Right renal pelvis (tissue), 4 donors: ENCODE measurements at places on chromosomes 7 and 10.

DNA sequence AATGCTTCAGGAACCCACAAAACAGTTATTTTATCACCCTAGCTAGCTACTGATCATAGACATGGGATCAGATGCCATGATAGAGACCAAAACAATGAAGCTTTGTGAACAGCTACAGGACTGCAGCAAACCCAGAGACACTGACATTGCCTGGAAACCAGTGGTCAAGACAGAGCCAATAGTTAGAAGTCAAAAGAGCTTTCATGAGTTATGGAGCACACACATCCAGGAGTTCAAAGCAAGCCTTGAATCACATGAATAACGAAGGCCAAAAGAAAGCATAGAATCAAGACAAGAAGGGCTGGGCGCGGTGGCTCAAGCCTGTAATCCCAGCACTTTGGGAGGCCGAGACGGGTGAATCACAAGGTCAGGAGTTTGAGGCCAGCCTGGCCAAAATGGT lies 34.5 kb upstream of the GSAP start:
- DNase-seq = no peak

- DNase-seq = no peak
These were observed 6.7 kb upstream of the INSYN2A start for GRCh38 chr10:127203067-127203466.

DNA sequence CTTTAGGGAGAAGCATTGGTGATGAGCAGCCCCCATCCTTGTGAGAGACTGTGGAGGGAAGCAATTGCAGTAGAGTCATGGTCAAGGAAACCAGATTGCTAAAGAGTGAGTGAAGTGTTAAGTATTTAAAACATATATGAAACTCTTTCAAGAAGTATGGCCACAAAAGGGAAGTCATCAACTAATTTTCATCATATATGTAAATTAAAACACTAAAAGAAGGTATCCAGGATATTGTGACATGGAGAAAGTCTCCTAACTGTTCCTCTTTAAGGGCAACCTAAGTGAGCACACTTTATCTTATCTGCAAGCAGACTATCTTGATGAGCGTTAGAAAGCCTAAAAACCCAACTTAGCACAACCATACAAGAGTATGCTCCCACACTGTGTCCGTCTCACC lies 69.7 kb downstream of the CD36 start:
- no peak for DNase-seq

DNA sequence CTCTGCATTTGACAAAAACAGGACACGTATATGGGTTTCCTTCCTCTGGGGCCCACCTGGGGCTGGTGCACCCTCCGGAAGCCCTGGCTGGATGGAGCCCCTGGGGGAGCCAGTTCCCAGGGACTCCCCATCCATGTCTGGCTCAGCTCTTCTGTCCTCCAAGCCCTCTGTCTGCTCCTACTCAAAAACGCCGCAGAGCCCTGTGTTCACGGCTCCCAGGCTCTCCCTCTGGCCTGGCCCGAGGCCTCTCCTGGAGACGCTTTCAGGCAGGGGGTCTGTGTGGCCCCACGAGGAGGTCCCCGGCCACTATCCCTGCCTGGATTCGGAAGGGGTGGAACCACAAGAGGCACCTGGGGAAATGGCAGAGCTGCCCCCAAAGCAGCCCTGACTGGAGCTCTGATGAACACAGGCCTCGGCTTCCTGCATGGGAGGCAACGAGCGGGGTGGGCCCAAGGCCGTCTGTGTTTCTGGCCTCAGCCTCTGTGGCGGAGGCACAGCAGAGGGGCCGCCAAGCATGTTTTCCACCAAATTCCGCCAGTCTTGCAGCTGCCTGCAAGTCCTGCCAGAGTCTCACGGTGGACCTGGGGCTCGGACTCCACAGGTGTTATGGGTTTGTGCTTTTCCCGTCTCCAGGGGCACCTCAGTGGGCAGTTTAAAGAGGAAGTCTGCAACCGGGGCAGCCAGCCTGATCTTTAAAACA lies 22.6 kb upstream of the INPP5A start:
- DNase-seq = no peak

GRCh38 chr10:29554660-29555059 lies 80.1 kb downstream of the SVIL start:
- DNase-seq = no peak

DNA sequence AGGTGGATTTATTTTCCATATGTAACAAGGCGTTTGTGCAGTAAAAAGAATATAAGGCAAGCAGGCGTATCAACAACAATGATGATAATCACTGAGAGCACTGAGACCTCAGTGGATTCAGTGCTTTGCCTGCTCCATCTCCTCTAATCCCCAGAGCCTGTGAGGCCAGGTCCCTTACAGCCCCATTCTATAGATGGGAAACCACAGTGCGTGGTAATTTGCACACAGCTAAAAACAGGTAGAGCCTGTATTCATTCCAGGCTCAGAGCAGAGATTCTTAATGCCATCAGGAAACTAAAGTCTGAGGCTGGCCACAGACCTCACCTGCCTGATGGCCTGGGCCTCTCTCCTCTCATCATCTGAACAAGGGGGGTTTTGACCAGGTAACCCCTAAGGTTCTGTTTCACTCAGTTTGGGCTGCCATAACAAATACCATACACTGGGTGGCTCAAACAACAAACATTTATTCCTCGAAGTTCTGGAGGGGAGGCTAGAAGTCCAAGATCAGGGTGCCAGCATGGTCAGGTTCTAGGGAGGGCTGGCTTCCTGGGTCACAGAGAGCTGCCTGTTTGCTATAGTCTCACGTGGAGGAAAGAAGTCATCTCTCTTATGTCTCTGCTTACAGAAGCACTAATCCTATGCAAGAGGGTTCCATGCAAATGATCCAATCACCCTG lies 10.3 kb upstream of the RASSF4 start:
- no peak for DNase-seq

GRCh38 chr7:36308031-36308430 lies 81.6 kb upstream of the ANLN start:
- no peak for DNase-seq

DNA sequence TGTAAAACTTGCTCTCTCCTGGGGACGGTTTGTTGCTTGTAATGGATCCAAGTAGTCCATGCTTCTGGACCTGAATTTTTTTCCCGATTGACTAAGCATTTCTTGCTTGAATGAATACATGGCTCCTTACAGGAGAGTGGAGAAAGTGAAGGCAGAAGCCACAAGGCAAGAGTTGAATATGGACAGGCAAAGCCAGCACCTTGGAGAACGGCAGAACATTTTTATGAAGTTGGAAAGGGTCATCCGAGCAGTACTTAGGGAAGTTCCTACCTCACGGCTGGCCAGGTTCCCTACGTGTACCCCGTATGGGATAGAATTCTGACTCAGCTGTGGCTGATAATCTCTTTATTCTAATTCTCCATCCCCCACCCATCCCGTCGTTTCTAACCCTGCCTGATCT lies 50.6 kb upstream of the MGAM2 start:
- DNase-seq = no peak

DNA sequence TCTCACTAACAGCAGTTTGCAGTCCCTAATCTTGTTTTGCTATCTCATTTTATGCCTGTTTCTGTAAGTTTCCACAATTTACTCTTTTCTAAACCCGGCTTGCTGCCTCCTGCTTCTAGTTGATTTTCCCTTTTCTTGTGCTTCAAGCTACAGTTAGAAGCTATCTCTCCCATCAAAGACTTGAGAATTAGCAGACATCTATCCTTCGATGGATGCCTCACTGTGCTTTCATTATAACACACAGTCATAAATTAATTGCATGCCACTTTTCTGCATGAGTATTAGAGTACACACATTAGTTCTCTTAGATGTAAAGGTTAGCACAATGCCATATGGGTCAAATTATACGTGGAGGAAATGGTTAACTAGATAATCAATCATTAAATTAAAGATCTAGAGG lies 48.7 kb downstream of the SEMA3A start:
- no peak for DNase-seq

DNA sequence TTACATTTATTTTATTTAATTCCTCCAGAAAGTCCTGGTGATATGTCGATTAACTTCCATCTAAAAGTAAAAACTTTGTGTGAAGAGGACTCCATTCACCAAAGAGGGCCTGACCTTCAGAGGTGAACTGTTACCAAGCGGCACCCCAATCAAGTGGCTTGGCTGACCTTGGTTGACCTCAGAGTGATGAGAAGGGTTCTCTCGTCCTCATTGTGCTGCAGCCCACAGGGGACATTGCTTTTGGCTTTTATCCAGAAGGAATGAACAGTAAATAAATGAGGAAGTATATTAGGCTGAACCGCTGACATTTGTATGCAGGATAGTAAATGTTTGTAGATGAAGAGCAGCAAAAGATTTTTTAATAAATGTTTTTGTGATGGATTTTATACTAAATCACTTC lies 172.4 kb upstream of the MKI67 start:
- no peak for DNase-seq

GRCh38 chr7:4808565-4808964 lies 33.1 kb downstream of the AP5Z1 start:
- no peak for DNase-seq

DNA sequence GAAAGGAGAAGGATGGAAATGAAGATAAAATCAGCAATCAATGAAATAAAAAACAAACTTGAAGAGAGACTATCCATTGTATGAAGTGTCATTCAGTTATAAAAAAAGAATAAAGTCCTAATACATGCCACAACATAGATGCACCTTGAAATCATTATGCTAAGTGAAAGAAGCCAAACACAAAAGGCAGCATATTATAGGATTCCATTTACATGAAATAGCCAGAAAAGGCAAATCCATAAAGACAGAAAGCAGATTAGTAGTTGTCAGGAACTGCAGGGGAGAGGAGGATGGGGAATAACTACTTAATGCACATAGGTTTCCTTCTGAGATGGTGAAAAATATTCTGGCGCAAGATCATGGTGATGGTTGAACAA lies 6.6 kb upstream of the PON1 start:
- DNase-seq = no peak

DNA sequence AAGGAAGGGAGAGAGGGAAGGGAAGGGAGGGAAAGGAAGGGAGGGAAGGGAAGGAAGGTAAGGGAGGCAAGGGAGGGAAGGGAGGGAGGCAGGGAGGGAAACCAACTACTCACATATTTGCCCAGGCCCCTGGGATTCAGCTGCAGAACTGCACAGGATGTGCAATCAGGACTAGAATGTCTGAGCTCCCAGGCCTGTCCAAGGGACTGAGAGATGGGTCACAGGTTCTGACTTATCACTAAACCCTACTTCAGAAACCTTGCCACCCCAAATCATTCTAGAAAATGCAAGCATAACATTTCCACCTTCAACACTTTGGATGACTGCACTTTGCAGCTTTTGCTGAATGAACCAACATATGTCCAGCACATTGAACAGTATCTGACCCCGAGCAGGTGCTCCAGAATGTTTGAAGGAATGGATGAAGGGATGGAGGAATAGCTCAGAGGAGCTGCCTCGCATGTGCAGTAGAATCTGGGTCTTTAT lies 245.3 kb downstream of the KCNMA1 start:
- DNase-seq = no peak

GRCh38 chr10:6838118-6838517 lies 258.0 kb upstream of the PRKCQ start:
- DNase-seq = no peak

GRCh38 chr7:121271916-121272315 lies 56.9 kb upstream of the WNT16 start:
- DNase-seq = no peak

DNA sequence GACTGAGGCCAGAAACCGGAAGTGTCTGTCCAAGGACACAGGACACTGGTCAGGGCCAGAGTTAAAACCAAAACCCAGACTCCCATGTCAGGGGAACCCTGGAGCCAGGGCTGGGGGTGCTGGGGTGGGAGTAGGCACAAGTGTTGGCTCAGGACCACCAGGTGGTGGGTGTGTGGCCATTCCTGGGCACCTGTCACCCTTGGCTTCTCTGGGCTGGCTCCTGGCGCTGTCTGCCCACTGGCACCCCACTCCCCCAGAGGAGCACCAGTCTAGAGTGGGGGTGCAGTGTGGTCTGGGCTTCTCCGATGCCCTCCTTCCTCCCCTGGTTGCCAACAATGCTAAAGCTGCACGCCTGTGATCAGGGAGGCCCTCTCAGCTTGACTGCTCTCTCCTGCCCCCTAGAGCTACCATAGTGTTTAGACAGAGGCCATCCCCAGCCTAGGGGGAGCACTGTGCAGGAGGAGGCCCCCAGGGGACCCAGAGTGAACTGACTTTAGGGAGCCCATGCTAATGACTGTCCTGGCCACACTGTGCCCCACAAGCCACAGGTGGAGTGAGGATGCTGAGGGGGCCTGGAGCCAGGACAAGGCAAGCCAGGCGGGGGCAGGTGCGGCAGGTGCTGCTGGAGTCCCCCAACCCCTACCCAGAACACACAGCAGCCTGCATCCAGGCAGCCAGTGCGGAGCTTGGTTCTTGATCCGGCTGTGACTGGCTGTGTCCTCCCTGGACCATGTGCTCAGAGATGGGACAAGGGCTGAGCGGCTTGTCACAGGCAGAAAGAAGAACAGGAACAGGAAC lies 11.0 kb downstream of the RASGEF1A start:
- no peak for DNase-seq

GRCh38 chr10:33273295-33274002 lies 61.0 kb downstream of the NRP1 start:
- no peak for DNase-seq

- no peak for DNase-seq
These were observed 21.1 kb downstream of the KNDC1 start for GRCh38 chr10:133180965-133181639.
